ENCODE measurements at places on chromosomes 6 and 20.

GRCh38 chr6:144588697-144589325, 303.7 kb downstream of the UTRN start:
- no peak for DNase-seq

DNA sequence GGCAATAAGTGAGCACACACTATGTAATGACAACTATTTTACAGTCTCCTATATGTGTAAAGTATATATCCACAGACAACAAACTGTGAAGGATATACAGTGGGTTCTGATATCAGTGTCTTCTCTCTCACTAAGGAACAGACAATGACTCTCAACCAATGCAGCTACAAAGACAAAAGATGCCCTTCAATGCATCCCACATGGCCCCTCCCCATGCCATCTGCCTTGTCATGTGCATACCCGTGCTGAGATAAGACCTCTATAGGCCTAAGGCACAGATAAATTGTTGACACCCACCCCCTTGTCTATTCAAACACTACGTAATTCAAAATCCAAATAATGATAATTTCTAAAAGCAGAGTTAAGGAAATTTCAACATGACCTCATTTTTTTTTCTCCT, 1123.5 kb upstream of the MAP3K7 start:
- DNase-seq = no peak

- no peak for DNase-seq
Observed at GRCh38 chr6:31631681-31632278, 11.3 kb downstream of the PRRC2A start.

DNA sequence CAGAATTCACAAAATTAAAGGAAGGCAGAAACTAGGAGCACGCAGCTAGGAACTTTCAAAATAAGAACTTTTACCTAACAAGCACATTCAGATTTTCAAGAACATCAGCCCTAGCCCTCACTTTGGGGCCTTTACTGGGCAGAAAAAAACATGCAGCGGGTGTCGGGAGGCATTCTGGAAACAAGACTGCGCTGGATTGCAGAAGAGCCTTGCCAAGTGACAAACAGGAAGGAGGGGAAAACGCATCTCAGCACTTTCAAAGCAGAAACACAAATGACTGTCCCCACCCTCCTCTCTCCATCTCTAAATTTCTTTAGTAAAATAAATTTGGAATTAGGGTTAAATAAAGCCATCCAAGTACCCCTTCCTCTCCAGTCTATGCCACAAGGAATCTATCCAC, 74.6 kb upstream of the RREB1 start:
- no peak for DNase-seq

DNA sequence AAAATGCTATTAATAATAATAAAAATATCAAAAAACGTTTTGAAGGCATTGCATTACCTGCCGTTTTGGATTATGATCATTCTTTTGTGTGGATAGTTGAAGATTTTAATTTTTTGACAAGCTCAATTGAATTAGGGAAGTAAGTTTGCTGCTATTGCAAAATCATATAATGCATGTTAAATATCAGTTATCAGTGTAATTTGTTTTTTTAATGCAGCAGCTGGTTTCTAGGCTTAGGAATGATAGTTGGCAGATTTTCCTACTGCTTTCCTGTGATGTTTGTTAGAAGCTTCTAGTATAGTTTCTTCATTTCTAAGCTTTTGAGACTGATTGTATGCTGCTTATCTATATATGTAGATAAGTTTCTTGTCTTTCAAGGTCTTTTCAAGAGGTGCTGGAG, 99.0 kb downstream of the JARID2 start:
- DNase-seq = no peak
